ENCODE measurements at places on chromosomes 1 and 21.

GRCh38 chr1:56472860-56473259, 106.5 kb downstream of the PLPP3 start:
- peak; percentile 65 for DNase-seq

DNA sequence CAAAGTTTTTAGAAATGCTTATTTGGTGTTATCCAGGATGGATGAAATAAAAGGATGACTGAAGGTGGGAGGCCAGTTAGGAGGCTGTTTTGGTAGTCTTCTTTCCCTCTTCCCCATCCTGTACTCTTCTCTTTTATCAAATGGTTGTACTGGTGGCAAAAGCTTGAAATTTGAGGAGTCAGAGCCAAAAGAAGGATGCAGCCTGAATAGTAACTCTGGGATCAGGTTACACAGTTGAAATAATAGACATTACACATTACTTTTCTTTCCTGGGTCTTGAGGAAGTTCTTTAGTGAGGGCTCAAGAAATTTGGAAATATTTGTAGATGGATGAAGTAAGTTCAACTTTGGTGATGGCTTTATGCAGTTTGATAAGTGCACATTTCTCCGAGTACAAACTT, 108.6 kb downstream of the GPR52 start:
- no peak for DNase-seq

GRCh38 chr21:19864476-19864875, 1133.7 kb upstream of the NCAM2 start:
- no peak for DNase-seq

DNA sequence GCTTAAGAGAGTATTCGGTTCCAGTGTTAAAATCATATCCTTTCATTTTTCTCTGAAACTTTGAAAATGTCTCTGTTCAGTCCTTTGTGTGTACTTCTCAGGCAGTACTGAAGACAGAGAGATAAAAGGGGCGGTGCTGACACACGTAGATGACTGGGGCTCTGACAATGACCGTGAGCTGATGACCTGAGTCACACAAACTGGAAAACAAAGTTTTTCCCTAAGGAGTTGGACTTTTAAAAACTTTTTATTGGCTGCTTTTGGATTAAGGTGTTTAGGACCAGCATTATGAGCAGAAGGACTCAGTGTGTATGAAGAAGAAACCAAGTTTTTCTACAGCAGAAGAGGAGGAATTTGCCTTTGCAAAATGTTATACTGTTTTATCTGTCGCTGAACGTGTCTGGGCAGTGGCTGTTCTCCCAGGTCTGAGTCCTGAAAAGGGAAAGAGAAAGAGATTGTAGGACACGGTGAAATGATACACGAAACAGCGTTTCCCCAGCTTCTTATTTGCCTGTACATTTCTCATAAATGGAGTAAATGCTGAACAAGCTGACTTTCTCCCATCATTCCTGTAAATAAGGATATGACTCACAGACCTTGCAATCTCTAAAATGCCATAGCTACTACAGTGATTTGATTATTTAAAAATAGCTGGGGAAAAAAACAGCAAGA, 51.5 kb downstream of the MAP3K7CL start:
- DNase-seq: no peak

DNA sequence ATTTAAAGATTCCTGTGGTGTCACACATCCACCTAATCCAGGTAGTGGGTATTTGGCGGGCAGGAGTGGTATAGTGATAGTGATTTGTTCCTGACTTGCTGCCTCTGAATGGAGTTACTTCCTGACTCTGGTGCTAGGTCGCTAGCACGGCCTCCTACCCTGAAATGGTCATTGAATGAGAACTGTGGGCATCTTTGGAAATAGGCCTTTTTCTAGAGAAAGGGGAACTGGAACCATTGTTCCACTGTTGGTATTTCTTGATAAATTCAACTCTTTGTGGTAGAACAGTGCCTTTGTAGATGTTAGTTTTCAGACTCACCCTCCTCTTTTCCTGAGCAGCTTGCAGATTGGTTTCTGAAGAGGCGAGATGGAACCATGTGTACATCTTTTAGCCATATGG, 1.5 kb downstream of the QSOX1 start:
- no peak for DNase-seq

GRCh38 chr21:26614251-26614650, 41.2 kb upstream of the CYYR1 start:
- no peak for DNase-seq

GRCh38 chr1:153903841-153904455, 18.8 kb downstream of the GATAD2B start:
- DNase-seq: no peak

DNA sequence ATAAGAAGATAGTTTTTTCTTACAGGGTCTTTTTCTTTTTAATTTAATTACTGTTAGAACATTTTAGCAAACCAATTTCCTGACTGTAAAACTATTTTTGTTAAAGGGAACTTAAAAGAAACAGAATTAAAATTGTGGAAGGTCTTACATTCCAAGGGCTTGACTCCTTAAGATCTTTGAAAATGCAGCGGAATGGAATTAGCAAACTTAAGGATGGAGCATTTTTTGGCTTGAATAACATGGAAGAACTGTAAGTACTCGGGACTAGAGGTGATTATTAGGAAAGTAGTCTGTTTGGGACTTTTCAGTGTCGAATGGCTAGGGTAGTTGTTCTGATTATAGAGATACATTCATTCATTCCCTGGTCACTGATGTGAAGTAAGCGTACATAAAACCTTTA, 21.5 kb downstream of the LRIG2 start:
- DNase-seq: no peak

- no peak for DNase-seq
Observed at GRCh38 chr1:42424201-42424600, 31.6 kb downstream of the ZMYND12 start.

GRCh38 chr1:208829595-208829994, 585.4 kb upstream of the PLXNA2 start:
- DNase-seq: no peak

GRCh38 chr1:62516600-62516999, 79.8 kb downstream of the USP1 start:
- no peak for DNase-seq

GRCh38 chr21:43268804-43269186, 100.0 kb downstream of the CRYAA start:
- no peak for DNase-seq

- DNase-seq: no peak
Observed at GRCh38 chr1:191798178-191798577, 360.1 kb upstream of the RGS18 start.

DNA sequence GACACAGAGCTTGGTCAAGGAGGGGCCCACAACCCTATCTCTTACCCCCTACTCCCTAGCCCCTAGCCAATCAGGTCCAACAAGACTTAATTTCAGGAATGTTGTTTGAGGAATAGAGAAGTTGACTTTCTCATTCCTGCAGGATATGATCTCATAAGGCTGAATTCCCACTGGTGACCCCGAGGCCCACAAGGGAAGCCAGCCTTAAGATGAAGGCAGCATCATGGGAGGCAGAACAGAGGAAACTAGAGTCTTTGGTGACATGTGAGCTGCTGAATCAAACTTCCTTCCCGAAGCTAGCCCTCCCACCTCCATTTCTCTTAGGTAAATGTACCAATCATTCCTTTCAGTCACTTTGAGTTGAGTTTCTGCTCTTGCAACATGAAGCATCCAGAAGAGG, 9.1 kb upstream of the PDIK1L start:
- DNase-seq: no peak

- no peak for DNase-seq
Observed at GRCh38 chr1:30274173-30274970, 449.0 kb downstream of the MATN1 start.

DNA sequence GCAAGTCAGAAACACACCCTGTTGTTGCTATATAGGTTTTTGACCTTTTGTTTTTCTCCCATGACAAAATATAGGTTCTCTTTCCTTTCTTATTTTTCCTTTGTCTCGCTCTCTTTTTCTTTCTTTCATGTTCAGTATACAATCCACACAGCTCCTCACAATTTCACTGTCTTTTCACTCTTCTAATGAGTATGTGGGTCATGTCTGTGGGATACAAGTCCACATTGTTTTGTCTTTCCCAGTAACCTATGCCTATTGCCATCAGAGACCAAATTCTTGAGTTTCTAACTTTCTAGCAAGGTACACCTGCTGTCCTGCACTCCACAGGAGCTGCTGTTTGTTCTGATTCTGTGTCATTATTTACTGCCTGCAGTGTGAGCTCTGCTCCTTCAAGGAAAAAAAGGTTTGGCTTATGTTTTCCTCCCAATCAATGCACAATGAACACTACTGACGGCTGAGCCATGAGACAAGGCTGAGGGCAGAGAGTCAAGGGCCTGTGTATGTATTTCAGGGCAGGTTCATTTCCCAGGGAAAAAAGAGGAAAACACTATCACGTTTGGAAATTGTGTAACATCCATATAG, 453.8 kb downstream of the NEGR1 start:
- DNase-seq: no peak

GRCh38 chr1:22658385-22659163, 5.5 kb downstream of the C1QB start:
- no peak for DNase-seq

- no peak for DNase-seq
Observed at GRCh38 chr1:153614189-153614900, 1.4 kb upstream of the S100A16 start.

GRCh38 chr1:157170677-157171515, 32.7 kb upstream of the ETV3 start:
- DNase-seq: no peak

GRCh38 chr1:204763773-204764427, 78.4 kb upstream of the LRRN2 start:
- peak; percentile 80 for DNase-seq

DNA sequence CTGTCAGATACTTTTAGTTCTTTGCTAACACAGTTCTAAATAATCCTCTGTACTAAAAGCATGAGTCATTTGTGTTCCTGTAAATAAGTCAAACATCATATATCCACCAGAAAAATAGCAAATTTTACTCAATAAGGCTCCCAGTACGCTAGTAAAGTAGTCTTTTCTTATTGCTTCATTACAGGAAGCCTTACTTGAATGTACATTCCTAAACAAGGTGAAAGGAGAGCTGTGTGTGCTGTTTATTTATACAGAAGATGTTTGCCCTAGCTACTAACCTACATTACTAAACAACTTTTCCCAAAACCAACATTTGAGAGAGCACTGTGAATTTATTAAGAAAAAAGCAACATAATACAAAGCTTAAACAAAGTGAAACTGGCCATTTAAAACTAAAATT, 52.0 kb downstream of the ZNHIT6 start:
- DNase-seq: no peak

DNA sequence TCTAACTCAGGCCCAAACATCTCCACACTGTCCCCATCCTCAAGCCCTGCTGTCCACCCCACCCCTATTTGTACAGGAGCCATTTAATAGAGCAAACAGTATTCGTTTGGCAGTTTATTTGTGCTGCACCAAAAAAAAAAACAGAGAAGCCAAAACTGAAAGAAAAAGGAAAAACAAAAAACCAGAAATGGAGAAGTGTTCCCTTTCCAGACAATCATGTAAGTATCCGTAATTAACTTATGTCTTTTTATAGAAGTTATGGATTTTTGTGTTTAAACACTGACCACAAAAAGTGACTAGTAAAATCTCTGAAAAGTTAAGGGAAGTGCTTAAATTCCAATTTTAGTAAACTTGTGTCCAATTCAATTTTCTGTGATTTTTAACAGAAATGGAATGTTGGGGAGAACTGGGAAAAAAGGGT, 40.4 kb upstream of the ZBTB18 start:
- no peak for DNase-seq

GRCh38 chr1:147581459-147581858, 40.2 kb downstream of the BCL9 start:
- no peak for DNase-seq

- no peak for DNase-seq
Observed at GRCh38 chr1:235817101-235817728, 49.5 kb downstream of the LYST start.

- no peak for DNase-seq
Observed at GRCh38 chr1:244614879-244615278, 38.0 kb upstream of the DESI2 start.

GRCh38 chr1:160647329-160647720, 481 bp upstream of the SLAMF1 start:
- DNase-seq: no peak

DNA sequence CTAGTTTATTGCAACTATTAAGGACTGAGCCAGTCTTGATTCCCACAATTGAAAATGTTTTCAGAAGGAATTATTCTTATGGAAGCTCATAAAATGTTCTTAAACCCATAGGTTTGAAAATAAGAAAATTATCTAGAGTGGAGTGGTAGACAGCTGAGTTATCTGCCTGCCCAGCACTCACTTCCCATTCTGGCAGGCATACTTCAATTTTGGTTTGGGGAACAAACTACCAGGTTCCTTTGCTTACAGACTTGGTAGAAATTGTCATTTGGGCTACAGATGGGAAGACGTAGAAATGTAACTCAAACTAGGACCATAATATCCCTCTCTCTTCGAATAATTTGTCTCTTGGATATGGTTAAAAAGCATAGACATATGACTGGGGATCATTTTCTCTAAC, 18.4 kb downstream of the JUN start:
- DNase-seq: no peak

DNA sequence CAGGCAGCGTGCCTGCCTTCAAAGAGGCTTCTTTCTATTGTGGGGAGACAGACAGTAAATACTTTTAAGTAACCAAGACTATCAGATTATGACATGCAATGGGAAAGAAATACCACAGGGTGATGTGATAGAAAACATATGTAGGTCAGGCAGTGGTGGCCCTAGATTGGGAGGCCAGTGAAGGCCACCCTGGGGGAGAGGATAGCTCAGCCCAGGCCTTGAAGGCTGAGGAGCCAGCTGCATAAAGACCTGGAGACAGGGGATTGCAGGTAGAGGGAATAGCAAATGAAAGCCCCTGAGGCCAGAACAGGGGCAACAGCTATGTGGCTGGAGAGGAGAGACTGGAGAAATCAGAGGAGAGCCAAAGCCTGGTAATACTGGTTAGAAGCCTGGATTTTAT, 4.0 kb downstream of the SOX13 start:
- no peak for DNase-seq

DNA sequence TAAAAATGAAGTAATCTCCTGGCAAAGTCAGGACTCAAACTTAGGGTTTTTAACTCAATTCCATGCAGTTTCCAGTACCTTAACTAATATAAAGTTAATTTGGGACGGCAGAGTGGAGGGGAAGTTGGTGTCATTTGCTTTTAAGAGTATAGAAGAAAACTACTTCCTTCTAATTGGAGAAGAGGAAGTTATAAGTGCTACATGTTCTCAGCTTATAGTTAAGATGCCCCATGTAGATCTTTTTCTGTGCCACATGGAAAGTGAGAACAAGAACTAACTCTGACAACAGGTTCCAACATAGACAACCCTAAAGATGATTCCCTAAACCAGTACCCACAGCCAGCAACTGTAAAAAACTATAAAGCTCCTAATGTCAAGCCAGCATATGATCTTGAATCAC, 11.5 kb downstream of the RRAGC start:
- peak; percentile 9 for DNase-seq

DNA sequence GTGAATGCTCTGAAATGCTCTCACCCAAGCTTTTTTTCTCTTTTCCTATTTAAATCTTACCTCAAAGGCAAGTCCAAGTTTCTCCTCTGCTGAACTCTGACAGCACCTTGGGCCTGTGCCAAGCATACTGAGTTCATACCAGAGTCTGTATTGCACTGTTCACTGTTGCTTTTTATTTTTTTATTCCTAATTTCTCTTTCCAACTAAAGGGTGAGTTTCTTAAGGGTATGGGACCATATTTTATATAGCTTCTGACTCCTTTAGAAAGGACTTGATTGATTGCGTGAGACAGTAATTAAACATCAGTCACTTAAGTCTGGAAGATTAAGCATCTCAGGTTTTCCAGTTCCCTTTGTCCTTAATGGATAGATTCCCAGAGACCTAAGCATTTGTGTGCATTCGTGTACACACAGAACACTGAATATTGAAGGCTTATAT, 69.9 kb downstream of the CACHD1 start:
- DNase-seq: no peak

- DNase-seq: no peak
Observed at GRCh38 chr21:33801424-33802405, 113.9 kb downstream of the ATP5PO start.
